ENCODE measurements at places on chromosomes 7 and 10.

DNA sequence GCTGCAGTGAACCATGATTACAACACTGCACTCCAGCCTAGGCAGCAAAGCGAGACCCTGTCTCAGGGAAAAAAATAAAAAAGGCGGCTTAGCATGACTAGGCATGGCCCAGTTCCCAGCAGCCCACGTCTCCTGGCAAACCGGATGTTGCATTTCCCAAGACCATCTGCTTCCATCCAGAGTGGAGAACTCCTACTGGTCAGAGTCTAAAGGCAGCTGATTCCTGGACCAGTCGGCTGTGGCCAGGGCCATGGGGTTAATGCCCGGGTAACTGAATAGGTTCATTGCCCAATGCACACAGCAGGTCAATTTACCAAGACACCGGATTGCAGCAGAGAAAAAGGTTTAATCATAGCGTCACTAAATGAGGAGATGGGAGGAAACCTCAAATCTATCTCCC is 133.1 kb downstream of the MYL10 start:
- DNase-seq: no peak

DNA sequence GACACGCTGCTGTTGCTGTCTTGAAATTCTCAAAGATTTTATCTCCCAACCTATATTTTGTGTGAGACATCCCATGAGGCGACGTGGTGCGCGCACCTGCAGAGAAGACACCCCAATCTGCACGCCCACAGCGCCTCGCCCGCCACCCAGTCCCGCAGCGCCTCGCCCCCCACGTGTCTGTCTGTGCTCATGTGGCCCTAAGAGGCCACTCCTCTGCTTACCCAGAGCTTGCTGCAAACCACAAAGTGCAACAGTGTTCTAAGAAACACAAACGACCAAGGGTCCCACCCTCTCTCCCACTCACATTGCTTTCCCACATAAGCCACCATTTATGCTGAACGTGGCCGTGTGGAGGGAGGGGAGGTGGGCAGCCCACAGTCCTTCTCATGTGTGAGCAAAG is 287.2 kb downstream of the PTPRN2 start:
- no peak for DNase-seq

GRCh38 chr7:512541-513311 is 6.9 kb downstream of the PDGFA start:
- DNase-seq: no peak

- no peak for DNase-seq
Observed at GRCh38 chr7:3917436-3917835, 616.4 kb downstream of the SDK1 start.

DNA sequence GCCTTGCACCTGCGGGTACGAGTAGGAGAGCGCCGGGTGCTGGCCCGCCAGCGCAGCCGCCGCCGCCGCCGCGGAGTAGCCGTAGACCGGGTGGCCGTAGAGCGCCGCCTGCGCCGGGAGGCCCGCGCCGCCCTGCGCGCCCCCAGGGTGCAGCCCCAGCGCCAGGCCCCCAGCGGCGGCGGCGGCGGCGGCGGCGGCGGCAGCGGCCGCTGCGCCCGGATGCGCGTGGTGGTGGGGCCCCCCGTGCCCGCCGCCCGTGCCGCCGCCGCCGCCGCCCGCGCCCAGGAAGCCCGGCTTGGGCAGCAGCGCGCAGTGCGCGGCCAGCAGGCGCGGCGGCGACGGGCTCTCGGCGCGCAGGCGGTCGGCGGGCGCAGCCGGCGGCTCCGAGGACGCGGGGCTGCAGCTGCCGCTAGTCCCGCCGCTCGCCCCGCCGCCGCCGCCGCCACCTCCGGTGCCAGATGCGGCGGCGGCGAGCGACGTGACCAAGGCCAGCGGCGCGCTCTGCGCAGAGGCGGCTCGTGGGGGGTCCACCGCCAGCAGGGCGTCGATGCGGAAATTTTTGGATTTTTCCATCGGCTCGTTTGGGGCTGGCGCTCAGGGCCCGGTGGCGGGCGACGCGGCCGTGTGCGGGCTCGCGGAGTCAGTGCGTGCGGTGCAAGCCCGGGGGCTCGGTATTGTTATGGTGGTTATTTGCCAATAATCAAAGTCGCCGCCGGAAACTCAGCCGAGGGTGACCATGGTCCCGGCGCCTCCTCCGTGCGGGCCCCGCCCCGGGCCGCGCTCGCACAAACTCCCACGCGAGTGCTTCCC is 480 bp downstream of the MNX1 start:
- no peak for DNase-seq

GRCh38 chr10:125283191-125283835 is 123.0 kb upstream of the CTBP2 start:
- DNase-seq: no peak

GRCh38 chr7:105808703-105809590 is 67.5 kb downstream of the ATXN7L1 start:
- peak; percentile 85 for DNase-seq

DNA sequence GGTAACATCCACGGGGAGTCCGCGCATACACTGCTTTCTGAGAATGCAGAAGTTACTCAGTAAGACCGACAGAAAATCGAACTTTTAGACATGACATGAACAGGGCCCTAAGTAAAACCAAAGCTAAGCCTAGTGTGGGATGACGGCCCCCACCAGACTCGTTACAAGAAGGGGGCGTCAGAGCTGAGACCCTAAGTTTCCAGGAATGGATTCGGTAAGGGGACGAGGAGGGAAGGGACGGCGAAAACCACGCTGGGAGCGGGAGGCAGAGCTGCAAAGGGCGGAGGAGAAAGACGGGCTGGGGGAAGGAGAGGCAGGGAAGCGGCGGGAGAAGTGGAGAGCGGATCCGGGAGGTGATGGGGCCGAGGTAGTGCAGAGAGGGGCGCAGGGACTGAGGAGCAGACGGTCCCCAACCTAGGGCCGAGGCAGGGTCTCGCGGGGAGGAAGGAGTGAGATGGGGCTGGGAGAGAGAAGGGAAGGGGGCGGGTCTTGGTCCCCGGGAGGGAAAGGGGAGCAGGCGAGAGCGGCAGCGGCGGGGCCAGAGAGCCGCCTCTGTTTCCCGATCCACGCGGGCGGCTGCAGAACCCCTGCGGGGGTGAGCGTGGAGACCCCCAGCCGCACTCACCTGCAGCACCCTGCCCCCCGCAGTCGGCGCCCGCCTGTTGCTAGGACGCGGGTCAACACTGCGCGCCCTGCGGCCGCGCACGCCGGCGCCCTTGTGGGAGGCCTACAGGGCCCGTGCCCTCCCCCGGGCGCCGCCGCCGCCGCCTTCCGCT is 513 bp downstream of the ODAD2 start:
- DNase-seq: no peak

GRCh38 chr10:118698421-118698820 is 56.3 kb downstream of the CACUL1 start:
- no peak for DNase-seq

DNA sequence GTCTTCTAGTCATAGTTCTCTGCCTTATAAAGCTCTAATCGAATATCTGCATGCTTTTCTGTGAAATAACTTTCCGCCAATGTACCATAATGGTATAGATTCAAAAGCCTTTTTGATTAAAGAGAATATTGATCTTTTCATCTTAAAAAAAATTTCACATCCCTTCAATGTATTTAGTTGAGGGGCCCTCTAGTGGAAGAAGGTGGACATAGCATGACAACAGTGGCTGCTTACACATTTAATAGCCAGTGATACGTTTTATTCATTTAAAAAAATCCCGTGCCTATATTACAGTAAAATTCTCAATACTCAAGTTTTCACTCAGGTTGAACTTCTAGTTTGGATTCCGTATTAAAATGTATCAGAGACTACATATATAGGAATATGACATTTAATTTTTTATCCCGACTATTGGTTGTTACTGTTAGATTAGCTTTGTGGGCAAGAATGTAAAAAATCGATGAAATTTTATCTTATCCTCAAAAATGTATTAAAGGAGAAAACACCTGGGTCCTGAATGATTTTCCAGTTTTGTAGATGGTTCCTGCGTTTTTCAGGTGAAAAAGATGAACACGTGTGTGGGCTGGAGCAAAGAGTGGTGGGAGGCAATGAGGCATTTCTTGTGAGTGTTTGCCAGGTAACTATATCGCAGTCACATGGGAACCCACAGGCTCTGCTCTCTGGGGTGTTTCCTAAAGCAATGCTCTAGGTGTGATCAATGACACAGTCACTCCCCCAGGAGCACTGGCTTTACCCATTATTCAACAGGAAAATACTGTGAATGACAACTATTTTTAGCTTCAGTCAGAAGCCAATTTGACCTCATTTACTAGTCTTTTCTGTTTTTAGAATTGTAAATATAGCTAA is 24.1 kb upstream of the PNLIP start:
- DNase-seq: no peak

- no peak for DNase-seq
Observed at GRCh38 chr10:52757773-52758172, 14.8 kb downstream of the MBL2 start.

Measured in SIG-M5 (cell line).